ENCODE measurements at places on chromosomes 16 and 17. TPM values are rescaled to one million over a fixed set of nuclear protein-coding genes. Genes with fewer than 3 reads are reported as not detected.

- peak overlapping the region; percentile 75 for H3K4me3 ChIP-seq
- H3K4me1 ChIP-seq: peaks cover 18% of the 10 kb centered on the region
- H3K27ac ChIP-seq: peak overlapping the region; percentile 46
- DNase-seq: peak; percentile 47
These were observed 26.0 kb downstream of the COPZ2 start for GRCh38 chr17:48011405-48012150.

GRCh38 chr16:54412777-54413455 lies 126.3 kb upstream of the IRX3 start:
- peaks cover 5% of the 10 kb centered on the region for H3K36me3 ChIP-seq
- no peak overlapping the region for H3K4me3 ChIP-seq
- no peak for DNase-seq
- peaks cover under 1% of the 10 kb centered on the region for H3K4me1 ChIP-seq
- H3K27me3 ChIP-seq: peaks cover 26% of the 10 kb centered on the region
- H3K27ac ChIP-seq: no peak overlapping the region

DNA sequence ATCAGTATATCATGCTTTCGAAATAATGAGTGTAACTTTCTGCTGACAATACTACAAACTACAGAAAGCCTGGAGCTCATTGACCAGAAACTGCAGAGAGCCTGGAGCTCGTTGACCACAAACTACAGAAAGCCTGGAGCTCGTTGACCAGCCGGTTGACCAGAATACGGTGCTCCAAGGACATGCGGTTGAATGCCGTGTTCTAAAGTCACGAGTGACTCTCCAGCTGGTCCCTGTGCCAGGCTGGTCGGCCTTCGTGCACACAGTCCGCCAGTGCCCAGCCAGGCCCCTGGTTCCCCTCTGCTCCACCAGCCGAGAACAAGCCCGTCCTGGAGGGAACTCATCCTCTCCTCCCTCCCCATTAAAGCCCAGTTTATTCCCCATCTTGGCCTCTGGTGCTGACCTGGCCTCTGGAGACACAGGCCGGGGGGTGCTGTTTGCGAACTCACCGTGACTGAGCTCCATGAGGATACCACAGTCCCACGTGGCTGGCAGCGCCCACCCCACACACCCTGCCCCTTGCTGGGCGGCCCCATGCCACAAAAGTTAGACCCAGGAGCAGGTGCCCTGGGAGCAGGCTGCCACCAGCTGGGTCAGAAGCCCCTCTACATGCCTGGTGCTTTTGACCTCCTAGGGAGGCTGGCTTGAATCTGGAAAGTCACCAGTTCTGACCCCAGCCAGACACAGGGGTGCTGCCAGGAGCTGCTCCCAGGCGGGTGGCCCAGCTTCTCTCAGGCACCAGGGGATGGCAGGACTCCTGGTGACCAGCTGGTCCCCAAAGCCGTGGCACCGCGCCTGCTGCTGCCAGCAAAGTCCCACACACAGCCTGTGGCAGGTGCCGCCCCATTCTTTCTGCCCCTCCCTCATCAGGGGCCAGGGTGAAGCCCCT lies 15.5 kb upstream of the CDH15 start:
- H3K4me1 ChIP-seq: peaks cover 16% of the 10 kb centered on the region
- H3K36me3 ChIP-seq: peaks cover 10% of the 10 kb centered on the region
- peaks cover 8% of the 10 kb centered on the region for H3K27me3 ChIP-seq
- no peak for DNase-seq
- peak overlapping the region; percentile 75 for H3K27ac ChIP-seq
- no peak overlapping the region for H3K4me3 ChIP-seq

DNA sequence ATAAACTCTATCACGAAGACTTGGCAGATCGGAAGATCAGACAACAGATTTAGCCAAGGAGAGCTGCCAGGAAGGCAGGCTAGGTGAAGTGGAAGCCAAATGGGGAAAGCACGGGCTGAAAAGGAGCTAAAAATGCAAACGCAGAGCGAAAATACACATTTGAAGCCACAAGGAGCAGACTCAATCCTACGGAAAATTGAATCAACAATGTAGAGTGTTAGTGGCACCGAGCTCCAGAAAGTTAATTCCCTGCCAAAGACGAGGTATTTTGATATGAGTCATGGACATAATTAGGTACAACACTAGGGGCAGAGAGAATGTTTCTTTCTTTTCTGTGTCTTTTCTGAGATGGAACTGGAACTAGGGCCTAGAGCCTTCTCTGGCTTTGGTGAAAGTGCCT lies 20.7 kb downstream of the GSG1L start:
- no peaks in the 10 kb centered on the region for H3K36me3 ChIP-seq
- H3K27ac ChIP-seq: no peak overlapping the region
- DNase-seq: peak; percentile 30

Gene LLGL2
- total RNA-seq: 0.48 TPM

DNA sequence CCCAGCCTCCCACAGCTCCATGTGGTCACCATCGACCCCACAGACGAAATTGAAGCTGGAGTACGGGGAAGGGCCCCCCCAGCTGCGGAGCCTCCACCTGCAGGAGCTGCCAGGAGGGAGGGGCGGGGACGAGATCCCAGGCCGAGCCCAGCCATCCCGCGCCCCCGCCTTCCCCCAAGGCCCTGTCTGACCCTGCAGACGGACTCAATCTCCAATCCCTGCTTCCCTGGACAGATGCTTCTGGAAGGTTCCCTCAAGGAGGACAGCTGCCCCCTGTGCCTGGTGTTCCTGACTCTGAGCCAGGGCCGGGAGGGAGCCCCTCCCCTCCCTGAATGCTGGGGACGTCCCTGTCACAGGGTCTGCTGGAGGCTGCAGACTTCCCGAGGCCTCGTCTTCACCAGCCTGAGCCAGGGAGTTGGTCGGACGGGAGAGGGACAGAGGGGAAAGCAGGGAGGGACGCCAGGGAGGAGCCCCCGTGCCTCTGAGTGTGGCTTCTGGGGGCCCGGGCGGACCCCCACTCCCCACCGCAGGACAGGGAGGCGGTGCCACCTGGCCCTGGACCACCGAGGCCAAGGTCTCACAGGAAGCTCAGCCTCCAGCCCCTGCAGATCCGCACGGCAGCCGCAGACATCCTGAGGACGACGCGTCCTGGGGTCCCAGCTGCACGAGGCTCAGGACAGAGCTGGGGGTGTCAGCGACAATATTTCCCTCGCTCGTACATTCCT lies 21.3 kb upstream of the C1QTNF8 start:
- no peak overlapping the region for H3K4me3 ChIP-seq
- peaks cover 7% of the 10 kb centered on the region for H3K27me3 ChIP-seq
- H3K36me3 ChIP-seq: no peaks in the 10 kb centered on the region

Gene TEDC2
- total RNA-seq: 8.3 TPM

DNA sequence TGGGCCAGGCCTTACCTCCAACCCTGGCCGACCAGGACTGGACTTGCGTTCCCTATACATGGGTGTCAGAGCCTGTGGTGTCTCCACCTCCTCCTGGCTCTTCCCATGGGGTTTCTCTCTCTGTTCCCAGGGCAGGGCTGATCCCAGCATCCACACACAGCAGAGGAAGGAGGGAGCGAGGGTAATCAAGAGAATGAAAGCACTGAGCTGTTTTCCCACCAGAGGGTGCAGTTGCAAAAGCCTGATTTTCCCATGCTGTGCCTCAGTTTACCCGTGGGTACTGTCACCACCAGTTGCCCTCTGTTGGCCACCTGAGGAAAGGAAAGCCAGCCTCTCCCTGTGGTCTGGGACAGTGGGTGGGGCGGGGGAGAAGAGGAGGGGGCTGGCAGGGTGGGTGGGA lies 249.7 kb upstream of the GSE1 start:
- H3K4me1 ChIP-seq: peaks cover 41% of the 10 kb centered on the region
- H3K4me3 ChIP-seq: peak overlapping the region; percentile 63
- H3K27me3 ChIP-seq: peaks cover 10% of the 10 kb centered on the region
- peaks cover 5% of the 10 kb centered on the region for H3K36me3 ChIP-seq

Gene TBC1D3B
- total RNA-seq: 1.2 TPM

Gene EMP2
- total RNA-seq: 27.6 TPM

DNA sequence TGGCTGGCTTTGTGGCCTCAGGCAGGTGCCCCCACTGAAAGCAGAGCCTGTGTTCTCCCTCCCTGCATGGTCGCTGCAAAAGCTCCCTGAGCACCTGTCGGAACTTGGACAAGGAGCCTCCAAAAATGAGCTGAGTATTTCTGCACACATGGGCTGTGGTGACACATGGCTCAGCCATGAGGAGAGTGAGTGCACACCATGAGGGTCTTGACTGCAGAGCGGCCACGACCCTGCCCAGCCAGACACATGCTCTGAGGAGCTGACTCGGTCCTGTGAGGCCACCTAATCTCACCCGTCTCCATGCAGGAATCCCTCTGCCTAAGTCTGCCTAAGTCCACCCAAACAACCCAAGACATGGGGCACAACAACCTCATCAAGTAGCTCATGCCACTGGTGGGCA lies 128.9 kb downstream of the DYNLRB2 start:
- no peaks in the 10 kb centered on the region for H3K27me3 ChIP-seq
- H3K4me1 ChIP-seq: peaks cover 7% of the 10 kb centered on the region
- DNase-seq: no peak
- no peak overlapping the region for H3K27ac ChIP-seq
- H3K4me3 ChIP-seq: no peak overlapping the region

GRCh38 chr16:68447653-68448359 lies 502 bp downstream of the SMPD3 start:
- H3K4me3 ChIP-seq: peak overlapping the region; percentile 89
- H3K27ac ChIP-seq: no peak overlapping the region
- peaks cover 15% of the 10 kb centered on the region for H3K27me3 ChIP-seq
- H3K36me3 ChIP-seq: no peaks in the 10 kb centered on the region

GRCh38 chr17:2591040-2591640 lies 2.3 kb upstream of the PAFAH1B1 start:
- no peak for DNase-seq
- no peak overlapping the region for H3K4me3 ChIP-seq
- peaks cover 11% of the 10 kb centered on the region for H3K4me1 ChIP-seq
- H3K27me3 ChIP-seq: peaks cover 3% of the 10 kb centered on the region
- H3K27ac ChIP-seq: no peak overlapping the region

GRCh38 chr17:74998783-74999182 lies 11.4 kb downstream of the CDR2L start:
- H3K27me3 ChIP-seq: no peaks in the 10 kb centered on the region
- H3K4me3 ChIP-seq: no peak overlapping the region
- no peak overlapping the region for H3K27ac ChIP-seq
- no peak for DNase-seq

DNA sequence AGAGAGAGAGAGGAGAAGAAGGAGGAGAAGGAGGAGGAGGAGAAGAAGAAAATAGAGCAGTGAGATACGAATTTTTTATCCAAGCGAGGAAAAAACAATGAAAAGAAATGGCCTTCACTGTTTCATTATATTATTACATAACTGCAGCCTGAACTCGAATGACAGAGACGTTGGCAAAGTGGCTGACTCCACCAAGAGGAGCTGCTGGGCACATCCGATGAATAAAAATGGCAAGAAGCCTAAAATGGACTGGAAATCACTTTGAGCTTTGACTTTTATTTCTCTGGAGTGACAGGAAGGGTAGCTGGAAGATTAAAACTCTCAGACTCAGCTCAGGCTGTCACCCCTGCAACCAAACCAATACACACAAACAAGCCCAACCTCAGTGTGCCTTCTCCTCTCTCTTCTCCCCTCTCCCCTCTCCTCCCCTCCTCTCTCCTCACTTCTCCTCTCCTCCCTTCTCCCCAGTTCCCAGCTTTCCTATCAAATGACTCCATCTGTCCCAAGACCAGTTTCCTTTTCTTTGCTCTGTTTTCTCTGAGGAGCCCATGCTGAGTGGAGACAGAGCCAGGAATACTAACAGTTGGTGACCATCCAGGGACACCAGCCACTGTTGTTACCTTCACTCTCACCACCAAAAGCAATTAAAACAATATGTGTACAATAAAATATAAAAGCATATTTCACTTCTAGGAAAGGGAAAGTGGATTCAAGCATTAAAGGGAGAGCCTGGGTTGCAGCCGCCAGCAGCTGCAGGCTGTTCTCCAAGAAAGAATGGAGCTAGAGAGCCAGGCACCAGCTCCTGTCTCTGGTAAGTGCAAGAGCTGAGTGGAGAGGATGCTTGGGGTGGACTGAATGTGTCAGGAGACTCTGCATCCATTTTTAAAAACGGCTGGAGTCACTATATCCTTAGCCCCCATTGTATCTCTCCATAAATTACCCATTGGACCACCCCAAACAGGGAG lies 51.2 kb downstream of the SOX9 start:
- DNase-seq: no peak
- H3K4me1 ChIP-seq: peaks cover 1% of the 10 kb centered on the region
- peaks cover 24% of the 10 kb centered on the region for H3K27me3 ChIP-seq
- H3K36me3 ChIP-seq: no peaks in the 10 kb centered on the region

- H3K4me3 ChIP-seq: no peak overlapping the region
- H3K27ac ChIP-seq: no peak overlapping the region
- H3K27me3 ChIP-seq: no peaks in the 10 kb centered on the region
- no peak for DNase-seq
- peaks cover 10% of the 10 kb centered on the region for H3K36me3 ChIP-seq
These were observed 29.6 kb upstream of the SHISA9 start for GRCh38 chr16:12871784-12872183.

DNA sequence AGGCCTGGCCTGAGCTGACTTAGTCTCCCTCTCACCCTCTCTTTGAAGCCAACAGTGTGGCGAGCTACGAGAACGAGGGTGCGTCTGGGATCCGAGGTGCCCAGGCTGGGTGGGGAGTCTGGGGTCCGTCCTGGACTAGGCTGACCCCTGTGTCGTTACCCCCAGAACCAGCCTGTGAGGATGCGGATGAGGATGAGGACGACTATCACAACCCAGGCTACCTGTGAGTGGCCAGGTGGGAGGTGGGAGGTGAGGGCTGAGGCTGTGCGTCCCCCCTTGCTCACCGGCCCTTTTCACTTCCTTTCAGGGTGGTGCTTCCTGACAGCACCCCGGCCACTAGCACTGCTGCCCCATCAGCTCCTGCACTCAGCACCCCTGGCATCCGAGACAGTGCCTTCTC lies 1.6 kb downstream of the LAT start:
- DNase-seq: no peak
- H3K27me3 ChIP-seq: no peaks in the 10 kb centered on the region
- H3K36me3 ChIP-seq: peaks cover 17% of the 10 kb centered on the region
- H3K4me3 ChIP-seq: no peak overlapping the region

DNA sequence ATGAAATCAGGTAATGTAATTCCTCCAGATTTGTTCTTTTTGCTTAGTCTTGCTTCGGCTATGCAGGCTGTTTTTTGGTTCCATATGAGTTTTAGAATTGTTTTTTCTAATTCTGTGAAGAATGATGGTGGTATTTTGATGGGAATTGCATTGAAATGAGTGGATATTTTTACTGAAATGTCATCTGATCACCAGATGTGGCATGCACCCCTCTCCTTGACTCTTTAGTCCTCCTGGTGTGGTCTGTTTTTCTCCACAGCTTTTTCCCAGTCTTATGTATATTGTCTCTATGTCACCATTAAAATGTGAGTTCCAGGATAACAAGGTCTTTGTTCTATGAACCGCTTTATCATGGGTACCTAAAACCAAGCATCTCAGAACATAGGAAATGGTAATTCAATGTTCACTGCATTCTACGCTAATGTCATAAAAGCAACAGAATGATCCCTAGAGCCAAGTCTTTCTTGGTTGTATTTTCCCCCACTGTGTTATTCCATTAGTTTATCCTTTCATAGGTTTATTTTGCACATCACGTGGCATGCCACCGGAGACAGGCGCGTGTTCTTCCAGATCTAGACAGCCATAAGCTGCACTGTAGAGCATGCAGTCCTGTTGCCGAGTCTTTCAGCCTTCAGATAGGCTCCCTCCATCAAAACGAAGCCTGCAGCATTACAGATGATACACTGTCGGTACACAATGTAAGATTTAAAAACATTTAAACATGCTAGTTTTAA lies 172.5 kb downstream of the RPTOR start:
- no peak overlapping the region for H3K27ac ChIP-seq
- no peaks in the 10 kb centered on the region for H3K27me3 ChIP-seq
- no peak for DNase-seq
- H3K4me3 ChIP-seq: no peak overlapping the region
- peaks cover 33% of the 10 kb centered on the region for H3K4me1 ChIP-seq

GRCh38 chr17:70327723-70328122 lies 158.4 kb downstream of the KCNJ2 start:
- no peak overlapping the region for H3K27ac ChIP-seq
- H3K27me3 ChIP-seq: no peaks in the 10 kb centered on the region
- DNase-seq: no peak
- peaks cover 2% of the 10 kb centered on the region for H3K36me3 ChIP-seq

Measured in HFFc6 (cell line).